Urinary bladder (tissue), 4 donors: ENCODE measurements at places on chromosomes 7 and 10. TPM values are rescaled to one million over a fixed set of nuclear protein-coding genes. Genes with fewer than 3 reads are reported as not detected.

DNA sequence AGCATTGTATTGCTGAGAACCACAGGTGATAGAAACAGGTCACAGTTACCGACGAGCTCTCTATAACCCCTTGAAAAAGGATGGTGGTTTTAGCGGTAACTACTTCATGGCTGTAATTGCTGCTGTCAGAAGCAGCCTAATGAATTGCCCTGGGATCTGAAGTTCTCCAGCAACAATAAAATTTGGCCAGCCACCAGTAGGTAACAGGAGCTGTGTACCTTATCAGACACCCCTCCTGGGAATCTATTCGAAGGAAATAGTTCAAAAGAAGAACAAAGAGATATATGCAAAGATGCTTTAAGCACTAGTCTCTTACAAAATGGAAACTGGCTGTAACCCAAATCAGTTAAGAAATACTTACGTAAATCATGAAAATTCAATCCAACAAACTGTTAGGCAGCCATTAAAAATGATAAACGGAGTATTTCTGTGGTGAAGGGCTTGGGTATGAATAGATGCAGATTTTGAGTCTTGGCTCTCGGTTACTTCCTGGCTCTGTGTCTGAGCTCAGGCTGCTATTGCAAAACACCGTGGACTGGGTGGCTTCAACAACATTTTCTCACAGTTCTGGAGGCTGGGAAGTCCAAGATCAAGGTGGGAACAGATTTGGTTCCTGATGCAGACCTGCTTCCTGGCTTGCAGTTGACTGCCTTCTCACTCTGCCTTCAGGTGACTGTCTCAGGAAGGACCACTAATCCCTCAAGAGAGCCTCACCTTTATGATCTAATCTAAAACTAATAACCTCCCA is 1.6 kb downstream of the MSRB2 start:
- peak; percentile 52 for DNase-seq

DNA sequence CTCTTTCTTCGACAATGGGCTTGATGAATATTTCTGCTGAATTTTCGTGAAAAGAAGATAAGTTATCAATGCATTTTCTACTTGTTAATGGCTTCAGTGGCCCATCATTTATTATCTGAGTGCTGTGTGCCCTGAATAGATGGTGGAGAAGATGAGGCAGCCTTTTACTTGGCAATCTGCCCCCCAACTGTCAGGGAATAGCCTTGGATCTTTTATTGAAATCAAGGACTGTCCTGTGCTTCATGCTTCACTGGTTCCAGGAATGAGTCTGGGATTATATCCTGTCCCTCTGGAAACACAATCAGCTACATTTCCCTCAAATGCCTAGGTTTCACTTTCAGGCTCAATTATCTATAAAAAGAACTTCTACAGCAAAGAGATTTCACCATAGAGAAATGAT is 75.9 kb upstream of the NXPH1 start:
- no peak for DNase-seq

DNA sequence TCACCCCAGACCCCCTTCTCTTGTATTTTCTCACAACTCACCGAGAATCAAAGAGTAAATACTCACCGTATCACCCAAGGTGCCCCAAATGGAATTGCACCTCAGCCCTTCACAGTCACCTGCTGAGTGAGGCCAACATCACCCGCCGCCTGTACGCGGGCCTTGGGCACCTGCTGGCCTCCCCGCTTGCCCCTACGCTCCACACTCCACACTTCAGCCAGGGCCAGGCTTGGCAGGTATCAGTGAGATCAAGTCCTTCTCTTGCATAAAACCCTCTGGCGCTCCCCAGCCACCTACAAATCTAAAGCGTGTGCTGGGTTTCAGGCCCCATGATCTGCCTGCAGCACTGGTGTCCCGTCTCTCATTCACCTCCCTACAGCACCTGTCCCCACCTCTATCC is 300.6 kb downstream of the GFRA1 start:
- DNase-seq: no peak

DNA sequence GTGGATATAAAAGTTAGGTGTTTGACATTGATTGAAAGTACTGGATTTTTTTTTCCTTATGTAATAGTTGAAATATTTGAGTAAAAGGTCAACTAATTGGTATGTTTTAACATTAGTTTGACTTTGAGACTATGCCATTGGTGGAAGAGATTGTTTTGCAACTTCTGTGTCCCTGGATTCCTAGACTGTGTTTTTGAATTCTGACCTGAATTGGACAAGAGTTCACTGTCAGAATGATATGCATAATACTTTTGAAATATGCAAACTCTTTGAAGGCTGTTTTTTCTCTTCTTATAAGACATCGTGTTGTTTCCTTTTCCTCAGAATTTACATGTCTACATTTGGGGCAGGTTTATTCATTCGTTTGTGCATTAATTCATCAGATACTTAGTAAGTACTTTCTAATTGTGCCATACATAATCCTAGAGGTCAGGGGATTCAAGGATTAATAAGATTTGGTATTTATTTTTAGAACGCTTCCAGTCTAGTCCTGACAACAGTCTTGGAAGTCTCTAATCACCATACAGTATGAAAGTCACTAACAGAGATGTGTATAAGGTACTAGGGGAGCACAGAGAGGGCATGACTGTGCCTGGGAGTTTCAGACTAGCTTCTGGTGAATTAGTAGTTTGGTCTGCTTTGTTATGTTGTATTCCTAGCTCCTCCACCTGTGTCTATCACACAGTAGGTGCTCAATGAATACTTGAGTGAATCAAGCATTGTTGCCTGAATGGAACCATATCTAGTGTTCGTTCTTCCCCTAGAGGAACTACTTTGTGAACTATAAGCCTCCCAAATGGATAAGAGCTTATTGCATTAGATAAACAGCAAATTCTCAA is 49.2 kb downstream of the AGK start:
- DNase-seq: no peak

- DNase-seq: no peak
Observed at GRCh38 chr7:106125417-106125816, 13.3 kb upstream of the SYPL1 start.

DNA sequence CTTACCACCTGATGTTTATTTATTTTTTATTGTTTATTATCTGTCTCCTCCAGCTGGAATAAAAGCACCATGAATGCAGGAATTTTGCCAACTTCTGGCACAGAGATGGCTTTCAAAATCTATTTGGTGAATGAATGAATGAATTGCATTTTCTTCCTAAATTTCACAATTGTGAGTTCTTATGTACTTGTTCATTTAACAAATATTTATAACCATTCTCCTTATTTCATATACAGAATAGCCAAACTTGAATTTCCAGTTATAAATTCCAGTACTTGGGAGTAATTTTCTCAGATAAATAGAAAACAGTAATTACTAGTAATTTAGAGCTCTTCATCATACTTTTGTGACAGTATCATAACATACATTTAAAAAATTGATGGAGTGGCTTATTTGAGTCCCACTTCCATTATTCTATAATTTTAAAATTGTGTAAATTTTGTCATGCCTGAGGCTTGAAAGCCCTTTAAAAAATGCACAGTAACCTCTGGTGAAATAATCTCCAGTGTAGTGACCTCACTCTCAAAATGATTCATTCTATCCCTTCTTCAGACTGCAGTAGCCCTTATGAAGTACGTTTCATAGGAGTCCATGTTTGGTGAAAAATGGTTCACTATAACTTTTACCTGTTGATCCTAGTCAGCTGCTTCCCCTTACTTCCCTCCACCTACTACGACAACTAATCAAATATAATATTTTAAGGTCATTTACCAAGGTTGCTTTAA is 40.0 kb upstream of the SRI start:
- DNase-seq: no peak

DNA sequence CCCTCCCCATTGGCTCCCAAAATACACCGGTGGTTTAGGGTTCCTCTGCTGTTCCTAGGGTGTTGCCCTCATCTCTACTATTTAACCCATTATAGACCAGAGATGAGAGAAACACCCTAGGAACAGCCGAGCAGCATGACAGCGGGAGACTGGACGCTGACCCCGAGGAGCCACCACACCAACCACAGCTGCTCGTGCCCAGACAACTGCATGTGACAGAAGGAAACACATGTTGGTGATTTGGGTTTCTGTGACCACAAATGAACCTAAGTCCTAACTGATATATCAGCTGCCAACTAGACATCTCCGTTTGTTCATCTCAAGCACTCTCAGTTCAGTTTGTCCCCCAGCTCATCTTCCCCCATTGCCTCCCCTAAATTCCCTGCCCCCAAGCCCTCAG is 13.4 kb downstream of the CFAP43 start:
- DNase-seq: no peak

DNA sequence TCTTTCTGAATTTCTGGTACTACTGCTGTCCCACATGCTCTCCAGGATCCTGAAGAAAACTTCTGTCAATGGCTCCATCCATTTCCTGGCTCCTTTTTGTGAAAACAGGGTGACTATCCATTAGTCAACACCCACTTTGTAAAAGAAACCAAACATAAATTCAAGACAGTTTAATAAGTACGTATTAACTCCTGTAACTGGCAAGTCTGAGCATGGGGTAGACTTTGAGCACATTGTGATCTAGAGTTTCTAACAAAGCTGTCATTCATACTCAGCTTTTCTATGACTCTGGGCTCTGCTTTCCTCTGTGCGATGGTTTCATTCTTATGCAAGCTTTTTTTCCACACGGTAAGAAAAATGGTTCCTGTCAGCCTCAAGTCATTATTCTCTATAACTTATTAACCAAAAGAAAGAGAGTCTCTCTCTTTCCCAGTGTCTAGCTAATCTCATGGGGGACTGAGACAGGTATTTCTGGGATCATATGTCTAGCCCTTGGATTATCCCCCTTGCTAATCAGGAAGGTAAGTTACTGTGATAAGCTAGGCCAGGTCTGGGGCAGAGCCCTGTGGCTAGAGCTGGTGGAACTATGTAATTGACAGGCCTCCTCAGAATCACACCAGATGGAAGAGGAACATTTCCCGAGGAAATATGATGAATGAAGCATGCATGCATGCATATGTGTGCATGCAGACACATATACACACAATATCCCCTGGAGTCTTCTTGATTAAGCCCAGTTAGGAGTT is 98.5 kb downstream of the GNAI1 start:
- DNase-seq: no peak

- no peak for DNase-seq
Observed at GRCh38 chr10:123847686-123848432, 43.7 kb downstream of the CPXM2 start.

GRCh38 chr7:113134025-113134424 is 15.7 kb upstream of the SMIM30 start:
- DNase-seq: no peak

DNA sequence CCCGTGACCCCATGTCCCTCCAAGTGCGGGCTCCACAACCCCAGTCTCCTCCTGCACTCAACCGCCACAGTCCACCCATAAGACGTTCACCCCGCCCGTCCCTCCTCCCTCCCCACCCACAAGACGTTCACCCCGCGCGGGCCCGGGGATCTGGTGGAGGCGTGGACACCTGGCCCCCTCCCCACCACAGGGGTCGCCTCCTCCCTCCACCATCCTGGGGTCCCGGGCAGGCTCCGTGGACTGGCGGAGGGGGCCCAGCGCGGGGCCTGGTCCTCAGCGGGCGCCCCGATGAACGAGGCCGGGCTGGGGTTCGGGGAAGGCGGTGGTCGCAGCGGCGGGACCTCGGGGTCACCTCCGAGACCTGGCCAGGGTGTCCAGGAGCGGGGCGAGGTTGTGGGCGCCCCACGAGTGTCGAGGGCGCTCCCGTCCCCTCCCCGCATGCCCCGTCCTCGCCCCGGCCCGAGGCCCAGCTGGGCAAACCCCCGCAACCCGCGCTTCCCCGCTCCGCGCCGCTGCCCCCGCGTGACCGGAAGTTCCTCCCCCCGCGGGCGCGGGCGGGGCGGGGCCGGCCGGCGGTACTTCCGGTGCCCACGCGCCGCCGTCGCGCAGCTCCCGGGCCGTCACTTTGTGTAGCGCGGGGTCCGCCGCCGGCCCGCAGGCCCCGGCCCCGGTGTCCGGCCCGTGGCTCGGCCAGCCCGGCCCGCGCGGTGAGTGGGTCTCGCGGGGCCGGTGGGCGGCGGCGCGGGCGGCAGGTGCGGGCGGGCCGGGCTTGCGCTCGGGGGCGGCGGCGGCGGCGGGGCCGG is at the start of gene ZNF316:
ZNF316 (plus strand) TSS at position 578 of the 803 bp plus-strand sequence. CDS start 5,092 bp downstream, outside the sequence.
- DNase-seq: no peak

- no peak for DNase-seq
Observed at GRCh38 chr7:36036590-36036989, 116.5 kb upstream of the EEPD1 start.

GRCh38 chr7:41425926-41426325 is 277.0 kb downstream of the INHBA start:
- no peak for DNase-seq

- no peak for DNase-seq
Observed at GRCh38 chr7:38335128-38335491, 61.7 kb upstream of the TARP start.

- no peak for DNase-seq
Observed at GRCh38 chr10:22655312-22655981, 58.9 kb downstream of the PIP4K2A start.

GRCh38 chr10:122102146-122102868 is 113.3 kb downstream of the TACC2 start:
- no peak for DNase-seq

GRCh38 chr7:117065571-117066150 is 112.4 kb downstream of the ST7 start:
- no peak for DNase-seq

- DNase-seq: no peak
Observed at GRCh38 chr10:36271627-36272340, 629.7 kb upstream of the FZD8 start.

CPN1 gene
- total RNA-seq: 0.16 TPM

MRPS33 gene
- 32.7 TPM for total RNA-seq

LLCFC1 gene
- total RNA-seq: not detected

PLXNA4 gene
- total RNA-seq: 6.5 TPM

SCD gene
- 35.2 TPM for total RNA-seq

MRPS24 gene
- 29.9 TPM for total RNA-seq

EMX2 gene
- total RNA-seq: 0.95 TPM
